ENCODE measurements at places on chromosomes 13 and 19. TPM values are rescaled to one million over a fixed set of nuclear protein-coding genes. Genes with fewer than 3 reads are reported as not detected.

The OR10H1 gene
- total RNA-seq: not detected

The SYCN gene
- total RNA-seq: not detected

The PRR36 gene
- not detected for total RNA-seq

The CYP2F1 gene
- not detected for total RNA-seq

The LIM2 gene
- total RNA-seq: not detected

The USHBP1 gene
- not detected for total RNA-seq

The XRCC1 gene
- total RNA-seq: 11.8 TPM

The PGLYRP1 gene
- not detected for total RNA-seq

The APOC4 gene
- total RNA-seq: not detected

The ZNF296 gene
- not detected for total RNA-seq

The NAPA gene
- 50.0 TPM for total RNA-seq

The CACNA1A gene
- total RNA-seq: 4.1 TPM

The ZNF229 gene
- 12.2 TPM for total RNA-seq

The EXOC3L2 gene
- under 0.01 TPM for total RNA-seq

The MYO16 gene
- not detected for total RNA-seq

The CLDN10 gene
- not detected for total RNA-seq

The SLC5A5 gene
- total RNA-seq: not detected

The ERICH4 gene
- 0.09 TPM for total RNA-seq

The ZNF460 gene
- 78.3 TPM for total RNA-seq

The RNF225 gene
- total RNA-seq: not detected

The NMRK2 gene
- total RNA-seq: not detected

The ZNF358 gene
- total RNA-seq: 8.5 TPM

The ZNF578 gene
- total RNA-seq: 3.1 TPM

All from smooth muscle cell of bladder (primary cell).